ENCODE measurements at places on chromosomes 1 and 21.

GRCh38 chr1:24857507-24858133 lies 72.5 kb downstream of the RUNX3 start:
- DNase-seq, result no peak

DNA sequence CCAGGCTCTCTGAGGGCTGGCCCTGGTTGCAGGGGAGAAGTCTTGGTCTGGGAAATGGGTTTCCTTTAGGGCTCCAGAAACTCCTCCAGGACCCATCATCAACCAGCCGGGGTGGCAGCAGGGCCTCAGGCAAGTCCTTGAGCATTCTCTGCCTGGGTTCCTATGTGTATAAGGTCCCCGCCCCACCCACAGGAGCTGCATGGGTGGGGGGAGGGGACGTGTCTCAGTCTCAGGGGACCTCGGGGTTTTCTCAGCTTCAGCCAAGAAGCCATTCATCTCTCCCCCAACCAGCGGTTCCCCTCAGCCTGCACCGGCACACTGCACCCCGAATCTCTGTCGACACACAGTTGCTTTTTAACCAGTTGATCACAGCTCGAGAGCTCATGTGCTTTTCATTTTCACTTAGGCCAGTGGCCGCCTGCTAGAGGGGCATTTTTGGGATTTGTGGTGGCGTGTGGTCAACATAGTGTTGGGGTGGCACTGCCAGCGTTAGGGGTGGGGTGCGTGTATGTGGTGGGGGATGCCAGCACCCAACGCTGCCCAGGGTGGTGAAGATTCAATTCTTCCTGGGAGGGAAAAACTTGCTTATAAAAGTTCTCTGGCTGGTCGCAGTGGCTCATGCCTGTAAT lies 6.5 kb downstream of the RUNX3 start:
- no peak for DNase-seq

GRCh38 chr1:245621589-245621988 lies 466.8 kb downstream of the KIF26B start:
- DNase-seq, result no peak

DNA sequence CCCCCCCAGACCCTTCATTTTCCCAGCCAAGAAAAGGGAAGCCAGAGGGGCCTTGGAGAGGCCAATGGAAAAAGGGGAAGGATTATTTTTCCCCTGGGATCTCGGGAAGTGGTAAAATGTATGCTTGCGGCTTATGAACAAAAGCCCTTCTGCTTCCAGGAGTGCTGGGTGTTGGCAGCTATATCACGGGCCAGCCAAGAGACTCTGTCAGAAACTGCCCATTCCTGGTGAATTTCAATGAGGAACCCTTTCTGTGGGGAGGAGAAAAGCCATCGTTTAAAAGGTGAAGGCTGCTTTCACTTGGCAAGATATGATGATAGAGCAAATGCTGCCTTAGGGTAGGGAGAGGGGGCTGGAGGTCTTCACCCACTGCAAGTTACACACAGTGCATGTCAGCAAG lies 69.7 kb upstream of the ZC3H12A start:
- no peak for DNase-seq

DNA sequence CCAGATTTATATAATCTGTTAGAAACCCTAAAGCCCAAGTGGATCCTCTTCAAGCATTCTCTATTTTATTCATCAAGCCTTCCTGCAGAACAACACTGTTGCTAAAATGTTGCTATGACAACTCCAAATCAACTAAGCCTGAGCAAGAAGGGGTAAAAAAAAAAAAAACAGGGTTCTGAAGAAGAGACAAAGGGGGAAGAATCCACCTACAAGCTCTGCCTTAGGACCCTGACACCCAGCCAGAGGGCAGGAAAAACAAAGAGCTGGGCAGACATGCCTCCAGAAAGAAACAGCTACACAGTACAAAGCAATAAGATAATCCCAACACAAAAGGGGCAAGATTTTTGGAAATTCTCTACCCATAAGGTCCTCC lies 1.3 kb downstream of the USF1 start:
- DNase-seq, result no peak

DNA sequence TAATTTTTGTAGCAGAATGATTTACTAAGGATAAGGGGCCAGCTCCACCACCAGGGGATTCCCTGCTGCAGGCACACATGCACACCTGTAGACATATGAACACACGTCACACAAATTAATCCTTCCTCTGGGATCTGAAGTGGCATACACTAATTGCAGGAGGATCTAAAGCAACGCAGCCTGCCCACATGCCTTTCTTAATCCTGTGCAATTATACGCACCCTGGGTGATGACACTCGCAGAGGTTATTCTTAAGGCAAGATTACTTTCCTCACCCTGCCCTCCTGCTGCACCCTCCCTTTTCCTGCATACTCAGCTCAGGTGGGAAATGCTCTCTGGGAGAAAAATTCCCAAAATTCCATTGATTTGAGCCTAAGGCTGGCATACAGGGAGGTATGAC lies 7.5 kb upstream of the LORICRIN start:
- no peak for DNase-seq

GRCh38 chr21:41932191-41932575 lies 21.6 kb downstream of the C2CD2 start:
- no peak for DNase-seq

- DNase-seq, result no peak
Measured at GRCh38 chr1:12636098-12636950, 7.6 kb upstream of the AADACL4 start.

GRCh38 chr1:190439447-190439846 lies 38.2 kb downstream of the BRINP3 start:
- no peak for DNase-seq

GRCh38 chr1:244337839-244338238 lies 113.9 kb downstream of the ADSS2 start:
- DNase-seq, result no peak

- no peak for DNase-seq
Measured at GRCh38 chr1:110258734-110259133, 48.6 kb downstream of the KCNC4 start.

- DNase-seq, result no peak
Measured at GRCh38 chr1:232868793-232869491, 63.7 kb downstream of the MAP10 start.

DNA sequence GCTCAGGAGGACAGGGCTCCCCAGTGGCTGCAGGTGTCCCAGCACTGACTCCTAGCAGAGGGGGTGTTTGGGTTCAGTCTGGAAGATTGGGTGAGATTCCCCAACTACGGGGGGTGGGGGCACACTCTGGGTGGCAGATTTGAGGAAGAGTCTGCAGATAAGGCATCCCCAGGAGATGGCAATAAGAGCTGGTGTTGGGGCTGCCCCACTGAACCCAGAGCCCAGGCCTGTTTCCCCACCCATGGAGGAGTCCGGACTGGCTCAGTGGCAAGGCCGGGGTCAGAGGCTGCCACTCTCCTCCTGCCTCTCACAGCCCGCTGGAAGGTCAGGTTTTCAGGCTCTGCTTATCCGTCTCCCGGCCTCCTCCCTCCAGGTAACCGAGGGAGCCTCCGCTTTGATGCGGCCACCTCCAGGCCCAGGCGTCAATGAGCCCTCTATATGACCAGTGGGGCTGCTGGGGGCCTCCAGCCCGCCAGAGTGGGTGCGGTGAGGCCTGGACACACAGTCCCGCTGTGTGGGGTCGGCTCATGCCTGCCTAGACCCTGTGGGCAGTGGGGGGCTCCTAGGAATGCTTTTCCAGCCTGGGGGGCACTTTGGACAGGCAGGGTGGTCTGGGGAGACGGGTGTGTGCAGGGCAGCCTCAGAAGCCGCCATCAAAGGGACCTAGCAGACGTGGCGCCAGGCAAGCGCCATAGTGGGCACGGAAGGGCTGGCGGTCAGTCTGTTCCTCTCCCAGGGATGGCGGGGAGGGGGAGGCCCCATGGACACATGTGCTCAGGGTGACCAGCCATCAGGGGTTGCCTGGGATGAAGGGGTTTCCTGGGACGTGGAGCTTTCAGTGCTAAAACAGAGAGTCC lies 28.9 kb upstream of the RUNX3 start:
- no peak for DNase-seq

GRCh38 chr1:240987928-240988327 lies 369.1 kb downstream of the RGS7 start:
- DNase-seq, result no peak

- no peak for DNase-seq
Measured at GRCh38 chr1:110490791-110491451, 28.1 kb downstream of the KCNA10 start.

GRCh38 chr1:22816067-22816775 lies 105.6 kb downstream of the EPHB2 start:
- DNase-seq, result no peak

DNA sequence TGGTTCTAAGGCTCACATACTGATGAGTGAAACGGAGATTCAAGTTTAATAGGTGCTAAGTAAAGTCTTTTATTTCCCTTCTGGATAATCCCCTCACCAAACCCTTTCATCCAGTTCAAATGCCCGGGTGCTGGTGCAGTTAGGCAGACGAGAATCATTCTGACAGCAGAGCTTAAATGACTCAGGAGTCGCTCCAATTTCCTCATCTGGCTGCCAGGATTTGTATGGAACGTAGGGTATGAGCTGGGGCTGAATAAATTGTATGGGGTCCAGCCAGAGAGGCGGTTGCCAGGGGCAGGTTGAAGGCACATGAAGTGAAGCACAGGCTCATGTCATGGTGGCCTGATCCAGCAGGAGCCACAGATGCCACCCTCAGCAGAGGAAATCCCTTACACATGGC lies 76.0 kb downstream of the PAPPA2 start:
- DNase-seq, result no peak

DNA sequence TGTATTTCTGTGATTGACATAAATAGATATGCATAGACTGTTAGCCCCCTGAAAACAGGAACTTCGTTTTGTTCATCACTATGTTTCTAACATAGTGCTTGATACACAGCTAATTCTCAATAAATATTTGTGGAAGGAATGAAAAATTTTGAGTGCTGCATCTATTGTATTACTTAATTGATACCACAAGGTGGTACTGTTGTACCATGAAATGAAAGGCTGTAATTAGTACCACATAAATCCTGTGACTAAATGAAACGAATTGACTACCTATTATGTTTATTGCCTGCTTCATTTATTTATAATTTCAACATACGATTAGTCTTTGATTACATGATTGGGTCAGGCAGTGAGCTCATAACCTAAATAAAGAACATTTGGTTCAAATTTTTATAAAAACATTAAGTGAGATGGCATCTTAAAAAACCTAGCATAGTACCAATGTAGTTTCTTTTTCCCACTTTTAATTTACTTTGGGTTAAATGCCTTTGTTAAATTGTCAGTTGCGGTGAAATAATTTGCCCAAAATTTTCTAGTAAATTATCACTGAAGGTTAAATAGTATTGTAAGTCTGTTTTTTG lies 15.0 kb upstream of the TGFB2 start:
- DNase-seq, result peak; percentile 39

DNA sequence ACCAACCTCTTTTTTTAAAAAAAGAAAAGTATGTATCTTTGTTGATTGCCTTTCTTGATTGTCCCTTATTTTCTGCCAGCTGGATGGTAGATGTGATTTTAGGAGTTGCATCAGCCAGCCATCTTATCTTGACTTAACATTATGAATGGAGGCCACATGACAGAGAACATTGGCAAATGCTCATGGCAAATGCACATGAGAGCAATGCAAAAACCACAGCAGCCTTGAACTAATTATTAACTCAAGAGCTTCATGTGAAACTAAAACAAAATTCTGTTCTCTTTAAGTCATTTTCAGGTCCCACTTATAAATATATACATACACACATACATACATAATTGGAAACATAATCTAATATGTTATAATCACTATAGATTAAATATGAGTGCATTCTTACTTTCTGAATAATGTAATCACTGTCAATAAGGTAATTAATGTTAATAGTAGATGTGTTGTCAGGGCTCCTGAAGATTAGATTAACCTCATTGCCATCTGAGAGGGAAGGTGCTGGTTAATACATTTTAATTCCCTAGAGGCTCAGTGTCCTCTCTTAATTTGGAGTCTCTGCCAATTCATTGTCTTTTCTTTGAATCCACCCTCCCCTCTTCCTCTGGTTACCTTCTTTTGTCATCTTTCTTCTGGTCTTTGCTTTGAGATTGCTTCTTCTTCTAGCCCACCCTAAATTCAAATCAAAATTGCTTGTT lies 962.2 kb downstream of the ADGRL2 start:
- DNase-seq, result no peak

GRCh38 chr21:24870633-24871032 lies 736.6 kb downstream of the MRPL39 start:
- no peak for DNase-seq

DNA sequence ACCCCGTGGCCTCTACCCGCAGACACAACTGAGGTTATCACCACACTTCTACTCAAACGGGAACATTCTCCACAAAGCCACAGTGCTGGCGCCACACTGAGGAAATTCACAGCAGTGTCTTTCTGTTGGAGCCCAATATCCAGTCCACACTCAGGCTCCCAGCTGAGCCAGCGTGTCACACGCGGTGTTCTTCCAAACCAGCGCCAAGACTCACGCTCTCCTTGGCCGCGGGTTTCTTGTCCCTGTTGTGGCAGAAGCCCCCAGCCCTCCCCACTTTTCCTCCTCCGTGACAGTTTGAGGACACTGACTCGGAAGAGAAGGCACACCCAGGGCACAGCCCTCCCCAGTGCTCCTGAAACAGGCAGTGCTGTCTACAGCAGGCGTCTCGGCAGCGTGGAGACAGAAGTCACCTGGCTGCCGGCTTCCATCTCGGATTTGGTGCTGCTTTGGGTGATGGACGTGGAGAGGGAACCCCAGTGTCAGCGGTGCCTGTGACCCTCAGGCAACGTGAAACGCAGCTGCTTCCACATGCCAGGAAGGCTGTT lies 35.4 kb upstream of the AGPAT3 start:
- DNase-seq, result peak; percentile 70

DNA sequence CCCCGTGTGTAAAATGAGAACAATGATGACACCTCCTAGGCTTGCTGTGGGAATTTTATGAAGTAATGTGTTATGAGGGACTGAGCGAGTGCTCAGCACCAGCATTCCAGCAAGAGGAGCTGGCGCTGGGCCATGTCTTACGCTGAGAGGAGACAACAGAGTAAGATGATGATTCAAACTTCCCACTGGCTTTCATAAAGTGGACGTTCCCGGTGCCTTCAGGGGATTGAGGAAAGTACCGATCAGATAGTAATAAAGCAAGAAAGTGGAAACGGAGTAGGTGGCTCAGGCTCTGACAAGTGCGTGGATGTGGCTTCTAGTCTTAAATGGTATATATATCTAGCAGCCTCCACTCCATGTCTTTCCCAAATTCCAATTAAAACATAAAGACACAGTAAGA lies 23.8 kb downstream of the EPHA10 start:
- no peak for DNase-seq

DNA sequence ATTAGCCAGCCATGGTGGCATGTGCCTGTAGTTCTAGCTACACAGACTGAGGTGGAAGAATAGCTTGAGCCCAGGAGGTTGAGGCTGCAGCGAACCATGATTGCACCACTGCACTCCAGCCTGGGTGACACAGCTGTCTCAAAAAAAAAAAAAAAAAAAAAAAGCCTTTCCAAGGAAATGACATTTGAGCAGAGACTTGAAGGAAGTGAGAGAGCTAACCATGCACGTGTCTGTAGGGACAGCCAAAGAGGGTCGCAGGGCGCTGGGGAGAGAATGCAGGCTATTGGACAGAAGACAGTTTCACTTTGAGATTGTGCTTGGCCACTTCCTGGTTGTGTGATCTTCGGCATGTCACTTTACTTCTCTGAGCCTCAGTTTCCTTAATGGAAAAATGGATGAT lies 6.8 kb downstream of the HCRTR1 start:
- DNase-seq, result no peak
